ENCODE measurements at places on chromosomes 3 and 15.

- no peaks in the 10 kb centered on the region for H3K27me3 ChIP-seq
- DNase-seq: no peak
- H3K4me3 ChIP-seq: no peak overlapping the region
- H3K27ac ChIP-seq: no peak overlapping the region
- H3K36me3 ChIP-seq: peaks cover 7% of the 10 kb centered on the region
- H3K4me1 ChIP-seq: peaks cover 10% of the 10 kb centered on the region
These were observed 5.0 kb downstream of the LMCD1 start for GRCh38 chr3:8506571-8507061.

- DNase-seq: no peak
- H3K36me3 ChIP-seq: no peaks in the 10 kb centered on the region
These were observed 29.0 kb downstream of the AQP9 start for GRCh38 chr15:58167095-58167691.

DNA sequence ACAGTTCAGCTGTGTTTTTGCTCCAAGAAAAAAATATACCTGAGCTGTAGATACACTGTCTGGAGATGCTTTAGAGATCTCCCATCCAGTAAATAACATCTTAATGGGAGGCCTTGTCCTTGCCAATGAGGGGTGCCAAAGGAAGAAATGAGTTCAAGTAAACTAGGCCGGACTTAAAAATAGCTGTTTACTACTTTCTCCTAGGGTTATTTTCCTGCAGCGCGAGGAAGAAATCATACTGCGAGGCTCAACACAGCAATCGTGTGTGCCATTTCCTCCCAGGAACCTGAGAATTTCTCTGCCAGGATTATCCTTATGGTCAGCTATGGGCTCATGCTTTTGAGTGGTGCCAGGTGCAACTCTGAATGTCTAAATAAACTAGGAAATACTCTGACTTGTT lies 71.9 kb downstream of the CMTM8 start:
- DNase-seq: no peak
- H3K4me3 ChIP-seq: no peak overlapping the region
- H3K4me1 ChIP-seq: peaks cover 13% of the 10 kb centered on the region
- no peaks in the 10 kb centered on the region for H3K27me3 ChIP-seq
- H3K27ac ChIP-seq: no peak overlapping the region
- H3K36me3 ChIP-seq: no peaks in the 10 kb centered on the region

- H3K27ac ChIP-seq: no peak overlapping the region
- H3K4me1 ChIP-seq: peaks cover 6% of the 10 kb centered on the region
- H3K4me3 ChIP-seq: no peak overlapping the region
- H3K36me3 ChIP-seq: peaks cover 14% of the 10 kb centered on the region
- peak; percentile 51 for DNase-seq
These were observed 1.8 kb downstream of the CLCN2 start for GRCh38 chr3:184359610-184360009.

GRCh38 chr3:184082465-184082864 lies 14.4 kb upstream of the HTR3E start:
- no peak overlapping the region for H3K27ac ChIP-seq
- no peaks in the 10 kb centered on the region for H3K36me3 ChIP-seq
- no peaks in the 10 kb centered on the region for H3K4me1 ChIP-seq
- H3K4me3 ChIP-seq: no peak overlapping the region
- H3K27me3 ChIP-seq: no peaks in the 10 kb centered on the region
- no peak for DNase-seq

GRCh38 chr3:143480344-143480743 lies 360.8 kb downstream of the CHST2 start:
- H3K4me3 ChIP-seq: no peak overlapping the region
- no peaks in the 10 kb centered on the region for H3K27me3 ChIP-seq
- H3K36me3 ChIP-seq: no peaks in the 10 kb centered on the region
- no peak for DNase-seq
- H3K27ac ChIP-seq: no peak overlapping the region
- H3K4me1 ChIP-seq: no peaks in the 10 kb centered on the region

DNA sequence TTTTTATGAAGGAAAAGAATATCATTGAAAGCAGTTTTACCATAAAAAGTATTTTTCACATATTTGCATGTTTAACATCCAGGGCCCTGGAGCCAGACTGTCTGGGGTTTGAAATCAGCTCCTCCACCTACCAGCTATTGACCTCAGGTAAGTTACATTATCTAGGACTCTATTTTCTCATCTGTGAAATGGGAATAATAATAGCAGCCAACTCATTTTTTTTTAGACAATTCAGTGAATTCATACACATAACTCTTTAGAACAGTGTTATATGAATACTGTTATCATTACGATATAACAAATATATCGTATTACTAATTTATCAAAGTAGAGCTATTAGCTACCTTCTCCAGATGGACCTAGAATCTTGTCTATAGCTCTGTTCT lies 21.3 kb downstream of the MDFIC2 start:
- H3K27me3 ChIP-seq: peaks cover 2% of the 10 kb centered on the region
- H3K4me3 ChIP-seq: no peak overlapping the region
- H3K27ac ChIP-seq: no peak overlapping the region
- H3K4me1 ChIP-seq: no peaks in the 10 kb centered on the region
- DNase-seq: no peak

Data from RWPE2 (cell line).